ENCODE measurements at places on chromosomes 5 and 9.

DNA sequence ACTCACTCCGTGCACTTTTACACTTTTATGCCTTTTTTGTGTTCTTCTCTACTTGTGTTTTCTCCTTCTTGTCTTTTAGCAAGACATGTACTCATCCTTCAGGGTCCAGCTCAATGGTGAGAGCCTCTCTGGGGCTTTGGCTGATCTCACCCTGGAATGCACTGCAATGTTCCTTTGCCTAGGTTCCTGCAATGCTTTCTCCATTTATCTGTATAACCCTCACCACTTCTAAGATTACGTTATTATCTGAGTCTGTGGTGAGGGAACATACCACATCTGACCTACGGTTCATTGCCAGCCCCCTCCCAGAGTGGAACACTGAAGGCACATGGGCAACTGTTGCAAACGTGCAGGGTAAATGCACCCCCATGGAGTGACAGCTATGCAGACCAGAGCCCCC lies 47.3 kb downstream of the KCNIP1 start:
- DNase-seq = no peak

GRCh38 chr5:73496984-73497457 lies 1.2 kb upstream of the BTF3 start:
- DNase-seq = no peak

GRCh38 chr5:82749461-82749820 lies 327.8 kb downstream of the TMEM167A start:
- DNase-seq = no peak

GRCh38 chr9:72193478-72193881 lies 44.2 kb downstream of the GDA start:
- DNase-seq = no peak

DNA sequence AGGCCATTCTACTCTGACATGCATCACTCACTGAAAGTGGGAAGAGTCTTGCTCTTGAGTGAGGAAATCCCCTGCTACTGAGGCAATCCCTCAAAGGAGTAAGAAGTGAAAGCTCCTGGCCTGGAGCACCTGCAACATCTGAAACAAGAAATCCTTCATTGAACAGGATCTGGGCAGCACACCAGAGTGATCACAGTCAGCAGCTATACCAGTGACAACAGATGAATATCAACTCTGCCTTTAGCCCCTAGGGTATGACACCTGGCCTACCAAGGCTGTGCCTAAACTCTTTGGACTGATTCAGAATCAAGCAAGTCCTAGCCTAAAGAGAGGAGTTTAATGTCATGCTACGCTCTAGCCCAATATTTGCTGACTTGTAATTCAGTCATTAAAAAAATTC lies 156.2 kb upstream of the CCDC152 start:
- no peak for DNase-seq

DNA sequence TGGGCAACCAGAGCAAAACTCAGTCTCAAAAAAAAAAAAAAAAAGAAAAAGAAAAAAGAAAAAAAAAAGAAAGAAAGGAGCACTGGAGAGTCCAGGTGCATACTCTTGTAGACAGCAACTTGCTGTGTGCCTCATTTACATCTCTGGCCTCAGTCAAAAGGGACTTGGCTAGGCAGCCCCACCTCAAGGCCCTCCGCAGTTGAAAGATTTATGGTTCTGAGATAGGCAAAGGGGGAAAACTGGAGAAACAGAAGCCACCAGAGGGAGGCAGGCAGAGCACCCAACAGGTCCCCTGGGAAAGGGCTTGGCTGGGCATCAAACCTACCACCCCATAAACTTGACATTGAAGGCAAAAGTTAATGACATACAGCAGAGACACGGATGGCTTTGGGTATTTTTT lies 6.1 kb downstream of the ORM2 start:
- DNase-seq = no peak

DNA sequence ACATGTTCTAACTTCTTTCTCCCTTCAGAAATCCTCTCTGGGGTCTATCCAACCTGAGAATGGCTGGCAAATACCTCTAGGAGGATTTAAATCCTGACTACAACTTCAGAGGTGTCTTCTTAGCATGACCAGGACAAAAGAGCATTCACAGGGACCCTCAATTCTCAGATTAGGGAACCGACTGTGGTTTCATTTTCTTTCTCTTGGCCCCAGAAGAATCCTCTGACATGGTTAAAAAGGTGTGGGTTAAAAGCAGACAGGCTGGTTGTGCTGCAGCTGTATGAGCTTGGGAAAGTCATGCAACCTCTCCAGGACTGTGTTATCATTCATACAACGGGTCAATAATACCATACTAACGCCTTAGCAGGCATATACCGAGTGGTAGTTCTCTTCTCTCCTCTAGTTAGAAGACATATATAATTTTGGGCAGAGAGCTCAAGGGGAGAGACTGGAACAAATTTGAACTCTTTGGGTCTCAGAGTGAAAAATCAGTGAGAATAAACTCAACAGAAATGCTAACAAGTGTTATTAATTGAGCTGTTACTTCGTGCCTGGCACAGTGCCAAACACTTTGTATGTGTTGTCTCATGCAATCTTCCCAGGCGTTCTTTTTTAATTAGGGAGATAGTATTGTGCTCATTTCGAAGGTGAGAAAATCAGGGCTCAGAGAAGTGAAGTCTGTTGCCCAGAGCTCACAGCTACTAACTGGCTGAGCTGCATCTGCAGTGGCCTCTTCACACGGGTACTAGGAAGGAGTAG lies 35.2 kb downstream of the INSYN2B start:
- DNase-seq = no peak

GRCh38 chr9:20226345-20226744 lies 396.0 kb downstream of the MLLT3 start:
- no peak for DNase-seq

- no peak for DNase-seq
Measured at GRCh38 chr9:70450738-70451137, 36.3 kb upstream of the KLF9 start.

GRCh38 chr9:87516222-87516925 lies 18.7 kb downstream of the DAPK1 start:
- no peak for DNase-seq

DNA sequence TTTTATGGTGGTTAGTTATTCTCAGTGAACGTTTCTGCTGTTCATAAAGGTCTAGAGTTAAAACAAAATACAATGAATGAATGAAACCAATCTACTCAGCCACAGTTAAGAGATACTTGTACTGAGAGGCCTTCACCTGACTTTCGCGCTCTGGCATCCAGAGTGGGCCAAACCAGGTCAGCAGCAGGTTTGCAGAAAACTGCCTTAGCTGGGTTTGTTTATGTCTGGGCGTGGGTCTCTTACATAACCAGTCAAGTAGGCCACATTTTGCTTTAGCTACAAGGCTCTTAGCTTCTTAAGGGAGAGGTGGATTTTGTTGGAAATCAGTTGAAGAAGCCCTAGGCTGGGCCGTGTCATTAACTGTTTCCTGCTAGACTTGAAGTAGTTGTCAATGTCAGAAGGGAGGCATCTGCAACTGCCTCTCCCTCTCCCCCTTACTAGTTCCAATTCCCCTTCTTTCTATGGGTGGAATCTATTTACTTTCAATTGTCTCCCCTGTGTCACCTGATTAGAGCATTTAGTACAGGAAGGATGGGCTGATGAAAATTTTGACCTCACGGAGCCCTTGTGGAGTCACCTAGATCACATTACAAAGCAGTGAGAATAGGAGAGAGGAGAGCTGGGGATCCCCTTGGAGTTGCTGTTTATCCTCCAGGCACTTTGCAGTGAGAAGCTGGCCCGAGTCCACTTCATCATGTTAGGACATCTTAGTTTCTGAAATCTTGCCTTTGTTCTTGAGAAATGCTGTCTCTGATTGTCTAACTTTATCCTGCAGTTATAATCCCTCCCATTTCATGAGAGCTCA lies 200.5 kb downstream of the ARHGEF28 start:
- no peak for DNase-seq

- DNase-seq = no peak
Measured at GRCh38 chr9:90508940-90509339, 133.7 kb downstream of the DIRAS2 start.

- no peak for DNase-seq
Measured at GRCh38 chr5:146890731-146891440, 12.3 kb upstream of the PPP2R2B start.

DNA sequence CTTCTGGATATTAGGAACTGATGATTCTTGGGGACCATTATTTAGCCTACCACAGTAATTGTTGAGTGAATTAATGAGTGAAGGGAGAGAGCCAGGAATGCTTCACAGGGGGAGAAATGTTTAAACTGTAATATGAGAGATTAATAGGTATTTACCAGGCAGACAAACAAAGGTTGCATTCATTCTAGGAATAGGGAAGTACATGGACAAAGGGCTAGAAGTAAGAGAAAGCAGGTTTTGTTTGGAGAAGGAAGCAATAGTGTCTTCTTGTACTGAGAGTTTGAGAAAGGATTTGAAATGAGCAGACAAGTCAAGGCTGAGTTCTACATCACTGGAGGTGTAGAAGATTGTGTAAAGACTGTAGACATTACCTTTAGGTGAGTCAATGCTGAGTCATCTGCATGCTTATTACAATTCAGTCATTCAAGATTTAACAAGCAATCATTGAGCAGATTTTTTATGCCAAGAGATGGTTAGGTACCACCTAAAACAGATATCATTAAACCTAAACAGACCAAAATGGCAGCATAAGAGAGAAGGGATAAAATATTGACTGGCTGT lies 8.0 kb downstream of the TAF1L start:
- no peak for DNase-seq

- no peak for DNase-seq
Measured at GRCh38 chr5:110441035-110441434, 285.4 kb downstream of the TMEM232 start.

DNA sequence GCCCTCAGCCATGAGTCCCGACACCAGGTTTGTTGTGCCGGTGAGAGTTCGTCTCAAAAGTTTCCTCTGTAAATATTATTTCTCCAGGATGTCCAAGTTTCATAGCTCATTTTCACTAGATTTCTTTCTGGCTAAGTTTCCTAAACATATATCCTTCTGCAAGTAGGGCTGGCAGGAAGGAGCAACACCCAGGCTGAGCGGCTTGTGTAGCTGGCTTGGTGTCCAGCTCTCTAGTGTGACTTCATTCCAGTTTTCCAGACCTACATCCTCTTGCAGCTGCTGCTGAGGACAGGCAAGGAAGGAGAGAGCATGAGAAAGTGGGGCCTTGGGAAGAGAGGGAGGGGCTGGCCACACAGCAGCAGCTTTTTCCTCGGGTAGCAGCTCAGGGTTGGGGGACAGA lies 80.3 kb downstream of the FGF1 start:
- DNase-seq = no peak

DNA sequence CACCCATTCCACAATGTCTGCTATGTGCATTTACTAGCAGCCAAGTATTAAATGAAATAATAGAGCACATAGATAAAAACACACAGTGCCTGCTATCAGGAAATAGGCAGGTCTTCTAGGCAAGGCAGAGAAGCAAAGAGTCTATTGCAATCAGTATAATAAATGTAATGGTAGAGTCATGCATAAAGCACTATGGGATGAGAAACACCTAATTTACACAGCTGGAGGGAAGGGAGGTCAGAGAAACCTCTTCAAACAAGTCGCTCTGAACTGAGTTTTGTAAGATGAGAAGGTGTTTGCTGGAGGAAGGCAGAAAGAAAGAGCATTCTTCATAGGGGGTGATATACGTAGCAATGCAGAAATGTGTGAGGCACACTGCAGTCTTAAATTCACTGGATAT lies 341.0 kb upstream of the DMAC1 start:
- DNase-seq = no peak

GRCh38 chr9:121990600-121991306 lies 102.4 kb downstream of the TTLL11 start:
- DNase-seq = no peak

- no peak for DNase-seq
Measured at GRCh38 chr5:154562244-154562880, 84.3 kb upstream of the HAND1 start.

GRCh38 chr5:77029376-77029885 lies 773 bp upstream of the AGGF1 start:
- no peak for DNase-seq

DNA sequence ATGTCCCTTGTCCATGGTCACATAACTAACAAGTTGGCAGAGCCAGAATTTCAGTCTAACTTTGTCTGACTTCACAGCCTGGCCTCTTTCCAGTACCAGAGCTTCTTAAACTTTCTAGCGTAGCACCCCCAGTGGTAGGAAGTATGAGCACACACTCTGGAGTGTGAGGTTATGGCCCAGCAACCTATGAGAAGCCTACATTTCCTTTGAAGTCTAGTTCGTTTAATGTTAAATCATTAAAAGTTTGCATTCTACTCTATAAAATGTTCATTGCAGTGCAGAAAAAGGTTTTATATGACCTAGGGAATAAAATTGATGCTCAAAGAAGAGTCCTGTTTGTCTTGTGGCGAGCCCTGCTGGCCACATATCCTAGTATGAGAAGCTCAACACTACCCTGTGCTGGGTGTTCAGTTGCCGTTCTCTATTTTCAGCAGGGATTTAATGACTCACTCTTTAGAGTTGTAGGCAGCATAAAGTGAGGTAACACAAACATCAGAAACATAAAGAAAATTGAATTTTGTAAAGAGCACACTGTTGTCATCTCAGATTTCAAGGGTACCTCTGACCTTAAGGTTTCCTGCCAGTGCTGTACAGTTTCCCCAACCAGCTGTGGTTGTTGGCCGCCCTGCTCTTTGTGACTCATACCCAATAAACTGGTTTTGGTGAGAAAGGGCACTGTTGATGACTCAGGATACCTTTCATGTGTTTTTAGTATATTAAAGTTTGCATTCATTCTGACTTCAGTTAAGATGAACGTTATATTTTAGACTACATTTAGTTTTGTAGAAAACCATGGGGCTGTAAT lies 14.3 kb downstream of the MCCC2 start:
- peak; percentile 47 for DNase-seq

DNA sequence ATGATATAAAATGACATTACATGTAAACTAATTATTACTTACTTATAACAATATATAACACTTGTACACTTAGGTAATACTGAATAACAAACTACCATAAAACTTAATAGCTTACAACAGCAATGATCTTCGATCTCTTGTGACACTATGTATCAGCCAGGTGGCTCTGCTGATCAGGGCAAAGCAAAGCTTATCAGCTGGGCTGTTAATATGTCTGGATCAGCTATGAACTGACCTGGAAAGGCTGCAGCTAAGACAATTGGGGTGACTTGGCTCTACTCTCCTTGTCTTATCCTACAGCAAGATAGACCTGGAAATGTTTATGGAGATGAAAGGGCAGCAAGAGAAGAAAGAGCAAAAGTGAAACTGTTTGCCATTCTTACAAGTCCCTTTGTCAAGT lies 511.3 kb downstream of the TLR4 start:
- no peak for DNase-seq

GRCh38 chr9:89428901-89429890 lies 68.7 kb downstream of the SEMA4D start:
- DNase-seq = no peak

GRCh38 chr9:92954049-92954861 lies 6.9 kb downstream of the FGD3 start:
- DNase-seq = no peak

DNA sequence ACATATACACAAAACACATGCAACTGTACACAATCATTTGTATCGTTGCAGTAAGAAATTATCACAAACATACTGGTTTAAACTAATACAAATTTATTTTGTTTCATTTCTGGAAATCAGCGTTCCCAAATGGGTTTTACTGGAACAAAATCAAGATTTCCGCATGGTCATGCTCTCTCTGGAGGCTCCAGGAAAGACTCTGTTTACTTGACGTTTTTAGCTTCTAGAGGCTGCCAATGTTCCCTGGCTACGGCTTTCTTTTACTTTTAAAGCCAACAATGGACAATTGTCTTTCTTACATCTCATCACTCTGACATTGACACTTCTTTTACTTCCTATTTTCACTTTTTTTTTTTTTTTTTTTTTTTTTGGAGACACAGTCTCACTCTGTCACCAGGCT lies 793.1 kb downstream of the CDH9 start:
- DNase-seq = no peak

- DNase-seq = no peak
Measured at GRCh38 chr5:136063778-136064465, 35.1 kb downstream of the TGFBI start.

- no peak for DNase-seq
Measured at GRCh38 chr5:42668254-42668653, 88.4 kb upstream of the CCDC152 start.

All from GM19239 (cell line).